AG09319 (cell line): ENCODE measurements at places on chromosomes 6 and 20.

DNA sequence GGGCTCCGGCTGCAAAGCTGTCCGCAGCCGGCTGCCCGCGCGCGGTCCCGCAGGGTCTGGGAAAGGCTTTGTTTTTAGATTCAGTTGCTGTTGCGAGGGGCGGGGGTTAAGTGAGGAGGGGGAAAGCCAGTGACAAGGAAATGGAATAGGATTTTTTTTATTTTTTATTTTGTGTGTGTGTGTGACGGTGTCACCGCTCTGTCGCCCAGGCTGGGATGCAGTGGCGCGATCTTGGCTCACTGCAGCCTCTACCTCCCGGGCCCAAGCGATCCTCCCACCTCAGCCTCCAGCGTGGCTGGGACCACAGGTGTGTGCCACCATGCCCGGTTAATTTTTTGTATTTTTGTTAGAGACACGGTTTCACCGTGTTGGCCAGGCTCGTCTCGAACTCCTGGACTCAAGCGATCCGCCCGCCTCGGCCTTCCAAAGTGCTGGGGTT is 615 bp upstream of the UBE2J1 start:
- no peak for DNase-seq

DNA sequence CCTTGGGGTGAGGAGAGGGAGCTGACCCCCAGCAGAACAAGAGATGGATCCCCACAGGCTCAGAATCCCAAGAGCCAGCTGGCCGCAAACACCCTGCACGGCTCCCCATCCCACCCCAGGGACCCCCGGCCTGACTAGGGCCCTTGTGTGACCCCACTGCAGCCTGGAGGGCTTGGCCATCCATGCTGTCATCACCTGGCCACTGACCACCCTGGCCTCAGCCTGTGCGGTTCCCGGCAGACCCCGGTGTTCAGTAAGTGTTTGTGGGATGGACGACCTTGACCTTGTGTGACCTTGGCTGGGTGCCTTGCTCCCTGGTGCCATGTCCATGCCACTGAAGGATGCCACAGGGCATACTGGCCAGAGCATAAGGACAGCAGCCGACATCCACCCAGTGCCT is 328.3 kb downstream of the TAF4 start:
- no peak for DNase-seq

GRCh38 chr6:20230401-20231119 is 18.3 kb upstream of the MBOAT1 start:
- DNase-seq = no peak

GRCh38 chr20:12416281-12416680 is 498.6 kb downstream of the BTBD3 start:
- DNase-seq = no peak

DNA sequence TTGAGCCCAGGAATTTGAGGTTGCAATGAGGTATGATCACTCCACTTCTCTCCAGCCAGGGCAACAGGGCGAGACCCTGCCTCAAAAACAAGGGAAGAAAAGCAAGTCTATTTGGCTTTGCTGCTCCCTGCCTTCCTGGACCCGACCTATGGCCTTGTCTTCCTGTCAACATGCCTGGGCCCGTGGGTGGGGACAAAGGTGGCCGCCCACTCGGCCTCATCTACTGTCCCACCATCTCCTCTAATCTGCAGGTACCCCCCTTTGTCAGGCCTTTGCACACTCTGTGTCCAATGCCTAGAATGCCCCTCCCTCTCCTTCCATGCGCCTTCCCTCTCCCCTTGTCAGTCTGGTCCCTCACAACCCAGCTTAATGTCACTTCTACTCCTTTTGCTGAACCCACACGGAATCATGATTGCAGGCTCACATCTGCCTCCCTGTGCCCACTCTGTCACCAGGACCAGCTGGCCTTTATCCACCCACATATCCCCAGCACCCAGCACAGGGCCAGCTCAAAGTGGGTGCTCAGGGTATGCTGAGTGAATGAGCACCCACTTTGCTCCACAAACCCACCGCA is 40.3 kb downstream of the MDFI start:
- DNase-seq = no peak

- no peak for DNase-seq
Observed at GRCh38 chr20:11137688-11138087, 463.9 kb upstream of the JAG1 start.

DNA sequence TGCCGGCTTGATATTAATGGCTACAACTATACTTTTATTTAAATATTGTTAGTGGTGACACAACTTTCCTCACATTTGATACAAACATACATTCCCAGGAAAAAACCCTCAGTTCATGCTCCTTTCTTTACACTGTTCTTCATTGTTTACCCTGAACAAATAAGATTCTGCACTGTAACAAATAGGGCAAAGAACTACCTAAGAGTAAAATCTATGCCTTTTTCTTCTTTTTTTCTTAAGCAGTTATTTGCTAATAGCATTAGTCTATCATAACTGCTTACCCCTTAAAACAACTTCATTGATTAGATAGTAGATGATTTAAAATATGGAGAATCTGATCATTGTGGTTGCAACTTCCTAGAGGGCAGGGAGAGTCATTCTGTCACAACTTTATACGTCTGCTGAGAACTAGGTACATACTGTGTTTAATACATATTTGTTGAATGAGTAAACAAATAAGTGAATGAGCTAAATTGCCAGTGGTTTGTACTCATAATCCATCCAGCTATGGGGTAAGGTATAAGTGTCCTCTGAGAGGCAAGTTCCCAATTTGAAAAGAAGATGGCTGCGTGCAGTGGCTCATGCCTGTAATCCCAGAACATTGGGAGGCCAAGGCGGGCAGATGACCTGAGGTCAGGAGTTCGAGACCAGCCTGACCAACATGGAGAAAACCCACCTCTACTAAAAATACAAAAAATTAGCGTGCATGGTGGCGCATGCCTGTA is 161.0 kb downstream of the CDK19 start:
- no peak for DNase-seq

DNA sequence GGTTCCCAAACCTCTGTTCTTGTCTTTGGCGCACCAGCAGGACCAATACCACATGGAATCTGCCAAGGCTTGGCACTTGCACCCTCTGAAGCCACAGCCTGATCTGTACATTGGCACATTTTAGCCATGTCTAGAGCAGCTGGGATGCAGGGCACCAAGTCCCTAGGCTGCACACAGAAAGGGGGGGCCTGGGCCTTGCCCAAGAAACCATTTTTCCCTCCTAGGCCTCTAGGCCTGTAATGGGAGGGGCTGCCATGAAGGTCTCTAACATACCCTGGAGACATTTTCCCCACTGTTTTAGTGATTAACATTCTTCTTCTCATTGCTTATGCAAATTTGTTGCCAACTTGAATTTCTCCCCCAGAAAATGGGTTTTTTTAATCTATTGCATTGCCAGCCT is 5.4 kb upstream of the FAM120B start:
- no peak for DNase-seq

GRCh38 chr6:161355696-161356095 is 81.8 kb upstream of the AGPAT4 start:
- DNase-seq = no peak

DNA sequence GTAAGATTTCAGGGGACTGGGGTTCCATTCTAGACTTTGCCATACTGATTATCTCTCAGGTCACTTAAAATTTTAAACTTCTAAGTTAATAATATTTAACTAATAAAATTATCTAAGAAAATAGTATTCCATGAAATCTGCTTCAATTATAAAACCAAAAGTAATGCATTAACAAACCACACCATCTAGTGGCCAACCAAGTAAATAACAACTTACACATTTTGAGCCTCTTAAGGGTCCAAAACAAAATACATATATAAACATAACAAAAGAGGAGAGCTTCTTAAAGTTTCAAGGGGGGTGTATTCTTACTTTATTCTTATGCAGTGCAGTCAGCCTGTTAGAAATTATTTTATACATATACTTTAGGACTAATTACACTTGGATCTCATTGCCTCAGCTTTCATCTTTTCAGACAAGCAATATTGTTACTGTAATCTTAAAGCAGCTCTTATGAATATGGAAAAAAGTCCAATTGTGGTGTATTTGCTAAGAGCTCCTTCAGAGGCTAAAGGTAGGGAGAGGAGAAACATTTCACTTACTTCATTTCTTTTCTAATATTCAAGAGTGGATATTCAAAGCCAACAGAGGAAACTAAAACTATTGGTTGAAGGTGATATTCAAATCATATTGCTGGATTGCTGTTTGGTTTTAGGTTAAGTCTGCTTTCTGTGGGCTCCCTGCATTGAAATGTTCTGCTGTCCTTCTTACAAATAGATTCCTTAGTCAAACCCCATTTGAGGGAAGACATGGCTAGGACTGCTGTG is 199.7 kb upstream of the SIM1 start:
- peak; percentile 2 for DNase-seq

DNA sequence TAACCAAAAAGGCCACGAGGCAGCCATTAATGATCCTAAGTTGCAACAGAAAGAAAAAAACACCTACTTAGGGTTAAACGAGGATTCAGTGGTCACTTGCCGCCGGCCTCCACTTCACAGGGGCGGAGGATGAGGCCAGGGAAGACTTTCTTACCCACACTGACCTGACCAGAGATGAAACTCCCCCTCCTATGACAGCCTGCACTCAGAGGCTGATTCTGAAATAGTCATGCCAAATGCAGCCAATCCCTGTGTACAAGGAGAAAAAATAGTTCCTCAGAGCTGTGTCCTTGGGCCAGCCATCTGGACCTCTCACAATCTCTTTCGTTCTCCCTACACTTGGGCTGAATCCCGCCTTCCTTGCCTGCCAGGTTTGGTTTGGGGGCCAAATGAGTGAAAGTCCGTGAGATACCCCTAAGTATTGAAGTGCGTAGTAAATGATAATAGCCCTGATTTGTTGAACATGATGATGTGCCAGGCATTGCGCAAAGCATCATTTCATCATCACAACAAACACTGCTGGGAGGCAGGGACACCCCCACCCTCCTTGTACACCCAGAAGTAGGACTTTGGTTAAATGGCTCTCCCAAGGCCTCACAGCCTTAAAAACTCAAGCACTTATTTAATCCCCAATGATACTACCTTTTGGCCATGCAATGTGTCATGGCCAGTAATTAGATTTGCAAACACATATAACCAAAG is 3.2 kb upstream of the IRF4 start:
- DNase-seq = no peak

GRCh38 chr6:148491638-148492251 is 149.1 kb downstream of the SASH1 start:
- no peak for DNase-seq

DNA sequence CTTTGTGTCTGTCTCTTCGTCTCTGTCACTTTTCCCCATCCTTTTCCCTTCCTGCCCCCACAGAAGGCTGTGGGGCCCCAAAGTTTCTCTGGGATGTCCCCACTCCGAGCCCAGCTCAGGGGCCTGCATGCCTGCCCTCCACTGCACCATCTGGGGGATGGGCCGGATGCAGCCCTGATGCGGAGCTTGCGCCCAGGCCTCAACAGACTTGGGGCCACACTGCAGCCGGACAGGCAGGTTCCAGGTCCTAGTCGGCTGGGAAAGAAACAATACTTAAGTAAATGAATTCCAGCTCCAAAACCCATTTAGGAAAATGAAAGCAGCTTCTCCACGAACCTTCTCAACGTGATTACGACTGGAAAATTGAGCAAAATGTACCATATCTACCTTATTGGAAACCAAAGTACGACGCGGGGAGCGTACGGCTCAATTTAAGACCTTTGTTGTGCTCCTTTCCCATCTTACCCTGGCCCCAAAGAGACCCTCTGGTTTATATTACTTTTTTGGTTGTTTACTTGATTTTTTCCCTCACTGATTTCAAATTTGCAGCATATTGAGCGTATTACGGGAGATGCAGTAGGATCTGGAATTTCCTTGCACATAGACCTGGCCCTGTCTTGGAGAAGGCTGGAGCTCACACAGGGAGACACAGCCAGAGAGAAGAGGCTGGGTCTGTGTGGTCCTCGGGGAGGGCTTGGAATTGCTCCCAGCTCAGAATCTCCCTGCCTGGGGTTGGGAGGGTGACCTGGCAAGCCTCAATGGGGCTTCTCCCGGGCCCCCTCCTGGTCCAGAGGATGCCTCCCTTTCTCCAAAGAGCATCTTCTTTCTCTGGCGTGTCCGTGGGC is 8.0 kb downstream of the FOXC1 start:
- DNase-seq = no peak

GRCh38 chr6:75244063-75244584 is 523 bp upstream of the COX7A2 start:
- DNase-seq = no peak

- DNase-seq = peak; percentile 43
Observed at GRCh38 chr20:36833275-36834020, 42.5 kb upstream of the TLDC2 start.

- no peak for DNase-seq
Observed at GRCh38 chr20:19934792-19935491, 82.2 kb upstream of the NAA20 start.

GRCh38 chr6:44056392-44057237 is 70.6 kb downstream of the MRPL14 start:
- no peak for DNase-seq

GRCh38 chr20:62286493-62287064 is 16.2 kb upstream of the ADRM1 start:
- DNase-seq = no peak

GRCh38 chr6:3751077-3751729 is at the start of gene PXDC1:
Gene PXDC1, minus strand, starts transcription at chr6:3751713. Its CDS starts 182 bp downstream, at chr6:3751531.
- no peak for DNase-seq

DNA sequence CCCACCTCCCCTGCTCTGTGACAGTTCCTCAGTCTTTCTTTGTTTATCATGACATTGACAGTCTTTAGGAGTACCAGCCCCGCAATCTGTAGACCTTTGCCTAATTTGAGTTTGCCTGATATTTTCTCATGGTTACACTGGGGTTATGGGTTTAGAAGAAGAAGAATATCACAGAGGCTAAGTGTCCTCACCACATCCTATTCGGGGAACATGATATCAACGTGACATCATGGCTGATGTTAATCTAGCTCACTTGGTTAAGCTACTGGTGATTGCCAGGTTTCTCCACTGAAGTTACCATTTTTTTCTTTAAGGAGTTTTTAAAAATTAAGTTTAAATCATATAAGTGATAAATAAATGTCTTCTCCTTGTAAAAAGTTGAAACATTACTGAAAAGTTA is 127.5 kb downstream of the CEP57L1 start:
- no peak for DNase-seq
